ENCODE measurements at places on chromosomes 13 and 19. TPM values are rescaled to one million over a fixed set of nuclear protein-coding genes. Genes with fewer than 3 reads are reported as not detected.

PALM3 gene
- 2.4 TPM for total RNA-seq

- no peak for DNase-seq
Measured at GRCh38 chr13:106096661-106097092, 438.8 kb downstream of the EFNB2 start.

DNA sequence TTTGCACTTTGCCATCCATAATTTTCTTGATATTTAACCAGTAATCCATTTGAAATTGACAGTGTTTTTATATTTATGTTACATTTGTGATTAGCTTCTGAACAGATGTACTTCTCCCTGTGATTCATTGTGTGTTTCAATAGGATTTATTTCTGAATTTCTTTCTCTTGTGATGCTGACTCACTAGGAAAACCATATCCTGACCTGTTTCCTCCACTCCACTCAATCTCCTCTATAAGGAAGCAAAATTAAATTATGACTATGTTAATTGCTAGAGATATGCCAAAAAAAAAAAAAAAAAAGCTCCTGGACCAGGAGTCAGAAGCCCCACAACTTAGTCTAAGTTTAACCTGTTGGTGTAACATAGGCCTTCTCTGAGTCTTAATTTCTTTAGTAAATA is 614.6 kb upstream of the SPRY2 start:
- DNase-seq: no peak

- no peak for DNase-seq
Measured at GRCh38 chr13:43908156-43909126, 28.7 kb downstream of the LACC1 start.

- DNase-seq: no peak
Measured at GRCh38 chr19:30367006-30367405, 5.2 kb upstream of the ZNF536 start.

DNA sequence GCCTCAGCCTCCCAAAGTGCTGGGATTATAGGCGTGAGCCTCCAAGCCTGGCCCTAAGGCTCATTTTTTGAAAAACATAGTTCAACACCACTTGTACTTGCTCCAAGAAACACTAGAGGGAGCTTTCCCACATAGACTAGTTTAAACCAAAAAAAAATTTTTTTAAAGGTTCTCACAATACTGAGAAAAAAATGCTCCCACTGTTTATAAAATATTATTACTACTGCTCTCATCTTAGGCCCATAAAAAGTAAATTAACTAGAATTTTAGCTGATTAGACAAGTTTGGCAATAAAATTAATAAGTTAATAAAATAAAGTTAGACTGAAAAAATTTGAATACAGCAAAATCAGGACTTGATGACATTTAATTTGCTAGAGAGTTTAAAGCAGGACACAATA is 109.5 kb downstream of the TBC1D4 start:
- no peak for DNase-seq

Measured in mesothelial cell of epicardium (in vitro differentiated cells).